Effector memory CD4-positive, alpha-beta T cell (primary cell): ENCODE measurements at places on chromosomes 1 and 21.

- no peak for DNase-seq
These were observed 19.5 kb upstream of the UQCRHL start for GRCh38 chr1:15826810-15827507.

GRCh38 chr21:27734146-27734545 lies 767.3 kb upstream of the ADAMTS5 start:
- no peak for DNase-seq

- DNase-seq, result no peak
These were observed 99.4 kb downstream of the SUSD4 start for GRCh38 chr1:223264529-223264928.

DNA sequence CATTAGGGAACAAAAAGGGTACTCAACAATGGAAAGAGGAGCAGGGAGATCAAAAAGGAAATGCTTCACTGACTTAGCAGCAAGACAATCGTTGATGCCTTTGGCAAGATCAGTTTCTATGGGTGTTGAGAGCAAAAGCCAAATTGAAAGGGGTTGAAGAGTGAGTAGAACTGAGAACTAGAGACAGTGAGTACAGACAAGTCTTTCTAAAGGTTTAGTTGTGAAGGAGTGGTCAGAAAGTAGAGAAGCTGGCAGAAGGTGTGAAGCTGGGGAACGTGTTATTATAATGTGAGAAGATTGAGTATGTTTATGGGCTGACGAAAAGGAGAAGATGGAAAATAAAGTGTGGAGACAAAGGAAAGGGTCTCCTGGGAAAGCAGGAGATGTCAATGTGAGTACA lies 221.2 kb upstream of the USP25 start:
- no peak for DNase-seq

- no peak for DNase-seq
These were observed 8.5 kb downstream of the TP53BP2 start for GRCh38 chr1:223837206-223837605.

- DNase-seq, result no peak
These were observed 11.4 kb upstream of the SPSB1 start for GRCh38 chr1:9281071-9281827.

GRCh38 chr21:14376854-14377253 lies 6.1 kb downstream of the HSPA13 start:
- DNase-seq, result no peak

DNA sequence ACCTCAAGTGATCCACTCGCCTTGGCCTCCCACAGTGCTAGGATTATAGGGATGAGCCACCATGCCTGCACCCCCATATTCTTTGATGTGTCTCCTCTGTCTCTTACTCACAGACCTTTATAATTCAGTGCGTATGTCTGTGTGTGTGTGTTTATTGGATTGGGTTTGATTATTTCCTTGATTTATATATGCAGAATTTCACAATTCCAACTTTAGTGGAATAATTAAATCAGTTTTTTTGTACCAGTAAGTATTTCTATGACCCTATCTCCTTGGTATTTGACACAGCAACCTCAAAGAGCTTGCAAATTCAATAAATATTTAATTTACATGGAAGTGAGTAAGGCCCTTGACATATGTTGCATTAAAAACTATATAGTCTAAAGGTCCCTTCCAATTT lies 333.9 kb upstream of the ADAMTS5 start:
- no peak for DNase-seq

- DNase-seq, result no peak
These were observed 25.6 kb downstream of the MATN1 start for GRCh38 chr1:30697571-30698376.

GRCh38 chr21:36347962-36348328 lies 27.9 kb downstream of the MORC3 start:
- DNase-seq, result no peak

GRCh38 chr1:206575894-206576737 lies 36.1 kb downstream of the EIF2D start:
- no peak for DNase-seq

DNA sequence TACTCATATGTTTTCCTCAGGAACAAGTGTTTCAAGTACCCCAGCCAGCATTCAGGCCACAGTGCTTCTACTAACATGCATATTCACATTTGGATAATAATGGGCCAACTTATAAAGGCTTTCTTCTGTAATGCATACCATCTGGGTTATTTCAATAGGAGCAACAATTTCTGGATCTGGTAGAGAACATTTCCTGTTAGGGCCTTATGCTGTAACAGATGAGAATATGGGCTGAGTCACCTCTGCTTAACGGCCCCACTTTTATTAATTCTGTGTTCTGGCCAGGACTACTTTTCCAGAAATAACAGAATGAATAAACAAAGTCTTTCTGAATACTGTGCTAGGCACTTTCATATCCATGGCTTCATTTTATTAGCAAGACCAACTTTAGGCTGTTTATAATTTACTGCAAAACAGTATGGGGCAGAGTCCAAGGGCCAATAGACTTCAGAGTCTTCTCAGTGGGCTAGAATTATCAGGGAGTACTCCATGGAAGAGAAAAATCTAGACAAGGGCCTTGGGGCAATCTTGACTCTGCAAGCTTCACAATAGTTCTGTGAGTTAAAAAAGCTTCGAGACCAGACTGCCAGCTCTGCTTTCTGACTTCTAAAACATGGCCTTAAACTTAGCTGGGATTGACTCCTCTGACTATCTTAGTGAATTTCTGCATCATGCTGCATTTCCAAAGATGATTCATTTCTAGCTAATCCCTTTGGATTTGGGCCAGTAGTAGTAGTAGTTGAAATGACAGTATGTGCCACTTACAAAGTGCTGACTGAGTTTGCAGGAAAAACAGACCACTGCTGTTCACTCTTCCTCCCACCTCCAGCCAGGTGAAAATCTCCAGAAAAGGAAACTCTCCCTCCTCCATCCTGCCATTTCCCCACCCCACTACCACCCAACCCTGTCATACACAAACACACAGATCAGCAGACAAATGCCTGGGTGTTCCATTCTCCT lies 8.2 kb upstream of the SSX2IP start:
- DNase-seq, result no peak

- no peak for DNase-seq
These were observed 83.5 kb downstream of the NDUFS5 start for GRCh38 chr1:39109644-39110043.

DNA sequence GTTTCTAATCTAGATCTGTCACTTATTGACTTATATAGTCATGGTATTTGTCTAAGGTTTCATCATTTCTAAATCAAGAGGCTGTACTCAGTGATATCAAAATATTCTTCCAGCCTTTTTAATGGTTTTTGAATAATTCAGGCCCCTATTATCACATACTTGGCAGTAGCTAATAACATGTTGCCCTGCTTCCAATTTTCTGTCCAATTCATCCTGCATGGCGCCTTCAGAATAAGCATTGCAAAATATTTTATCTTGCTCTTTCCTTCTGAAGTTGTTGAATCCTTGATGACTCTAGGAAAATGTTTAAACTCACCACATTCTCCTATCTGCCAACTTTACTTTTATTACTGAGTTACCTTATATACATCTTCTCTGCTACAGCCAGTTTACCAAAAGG lies 517.2 kb upstream of the B3GALT2 start:
- no peak for DNase-seq

- peak; percentile 70 for DNase-seq
These were observed 12.7 kb downstream of the TFF2 start for GRCh38 chr21:42337830-42338728.

DNA sequence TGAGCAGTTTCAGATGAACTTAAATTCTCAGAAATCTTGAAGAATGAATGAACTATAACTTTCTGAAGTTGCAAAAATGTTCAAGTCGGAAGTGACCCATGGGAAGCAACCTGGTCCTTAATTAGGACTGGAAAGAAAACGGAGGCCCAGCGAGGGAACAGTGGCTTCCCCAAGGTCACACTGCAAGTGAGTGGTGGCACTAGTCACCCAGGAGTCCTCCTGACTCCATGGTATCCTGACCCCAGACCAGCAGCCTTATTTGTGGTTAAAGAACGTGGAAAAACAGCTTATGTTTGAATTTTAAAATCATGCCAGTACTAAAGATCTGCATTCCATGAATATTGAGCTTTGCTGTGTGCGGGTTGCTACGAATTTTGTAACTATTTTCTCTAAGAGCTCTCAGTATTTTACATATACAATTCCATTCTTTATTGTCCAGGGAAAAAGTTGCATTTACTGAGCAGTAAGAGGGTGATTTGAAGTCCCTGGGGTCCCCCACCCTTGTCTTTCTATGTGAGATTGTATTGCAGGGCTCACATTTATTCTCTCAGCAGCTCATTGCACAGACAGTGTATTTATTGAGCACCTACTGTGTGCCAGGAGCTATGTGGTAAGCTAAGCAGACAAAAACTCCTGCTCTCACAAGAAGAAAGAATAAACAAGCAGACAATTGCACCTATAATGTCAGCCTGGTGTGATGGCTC lies 61.6 kb upstream of the ATP5PO start:
- no peak for DNase-seq

DNA sequence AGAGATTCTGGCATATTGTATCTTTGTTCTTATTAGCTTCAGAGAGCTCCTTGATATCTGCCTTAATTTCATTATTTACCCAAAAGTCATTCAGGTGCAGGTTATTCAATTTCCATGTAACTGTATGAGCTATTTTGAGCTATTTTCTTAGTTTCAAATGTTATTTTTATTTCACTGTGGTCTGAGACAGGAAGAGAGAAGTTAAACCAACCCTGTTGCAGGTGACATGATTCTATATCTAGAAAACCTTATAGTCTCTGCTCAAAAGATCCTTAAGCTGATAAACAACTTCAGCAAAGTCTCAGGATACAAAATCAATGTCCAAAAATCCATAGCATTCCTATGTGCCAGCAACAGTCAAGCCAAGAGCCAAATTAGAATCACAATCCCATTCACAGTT lies 1644.0 kb upstream of the B3GALT2 start:
- no peak for DNase-seq

GRCh38 chr1:96747565-96747964 lies 26.0 kb downstream of the PTBP2 start:
- no peak for DNase-seq

DNA sequence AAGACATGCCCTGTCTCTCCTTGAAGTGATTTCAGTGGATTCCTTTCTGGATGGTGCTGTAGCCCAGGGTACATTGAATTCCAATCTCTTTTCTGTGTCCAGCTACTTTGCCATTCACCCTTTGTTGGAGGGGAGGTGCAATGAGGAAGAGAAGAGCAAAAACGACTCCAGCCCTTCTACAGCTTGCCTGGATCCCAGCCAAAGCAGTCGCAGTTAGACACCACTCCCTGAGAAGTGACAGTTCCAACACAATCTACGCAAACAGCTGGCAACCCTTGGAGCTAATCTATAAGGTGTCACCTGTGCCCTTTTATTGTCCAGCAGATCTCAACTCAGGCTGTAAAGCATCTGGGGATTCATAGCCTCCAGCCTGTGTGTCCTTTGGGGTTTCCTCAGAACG lies 4.6 kb downstream of the CD244 start:
- no peak for DNase-seq

GRCh38 chr1:24841593-24841992 lies 88.5 kb downstream of the RUNX3 start:
- no peak for DNase-seq

DNA sequence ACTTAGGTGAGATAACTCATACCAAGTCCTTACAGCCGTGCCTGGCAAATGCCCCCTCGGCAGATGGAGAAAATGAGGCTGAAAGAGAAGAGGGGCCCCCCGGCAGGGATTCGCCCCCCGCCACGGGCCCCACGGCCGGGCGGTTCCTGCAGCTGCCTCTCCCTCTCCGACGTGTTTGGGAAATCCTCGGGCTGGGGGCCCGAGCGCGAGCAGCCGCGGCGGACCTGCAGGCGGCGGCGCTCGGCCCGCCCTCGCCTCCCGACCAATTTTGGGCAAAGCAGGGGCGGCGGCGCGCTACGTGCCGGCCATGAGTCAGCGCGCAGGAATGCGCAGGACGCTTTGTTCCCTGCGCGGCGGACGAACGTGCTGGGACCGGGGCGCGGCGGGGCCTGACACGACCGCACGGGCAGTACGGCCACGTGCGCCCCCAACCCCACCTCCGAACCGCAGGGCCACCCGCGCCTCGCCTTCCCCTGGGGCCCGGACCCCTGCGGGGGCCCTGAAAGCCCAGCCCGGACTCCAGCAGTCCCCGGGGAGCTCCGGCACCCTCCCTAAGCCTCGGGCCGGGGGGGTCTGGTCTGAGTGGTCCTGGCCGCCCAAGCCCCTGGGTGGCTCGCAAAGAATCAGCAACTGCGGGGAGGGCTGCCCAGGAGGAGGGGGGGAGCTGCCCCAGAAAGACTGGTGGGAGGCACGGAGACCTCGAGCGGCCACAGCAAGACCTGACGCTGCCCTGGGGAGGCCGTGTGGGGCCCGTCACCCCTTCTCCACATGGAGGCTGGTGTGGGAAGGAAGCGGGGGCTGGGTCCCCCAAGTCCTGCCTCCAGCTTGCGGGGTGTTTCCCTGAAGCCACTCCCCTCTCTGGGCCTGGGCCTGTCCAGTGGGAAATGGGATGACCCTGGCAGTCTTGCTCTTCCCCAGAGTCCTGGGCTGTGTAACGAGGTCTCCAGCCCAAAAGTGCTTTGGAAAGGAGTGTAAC lies 11.9 kb upstream of the EDN2 start:
- no peak for DNase-seq

DNA sequence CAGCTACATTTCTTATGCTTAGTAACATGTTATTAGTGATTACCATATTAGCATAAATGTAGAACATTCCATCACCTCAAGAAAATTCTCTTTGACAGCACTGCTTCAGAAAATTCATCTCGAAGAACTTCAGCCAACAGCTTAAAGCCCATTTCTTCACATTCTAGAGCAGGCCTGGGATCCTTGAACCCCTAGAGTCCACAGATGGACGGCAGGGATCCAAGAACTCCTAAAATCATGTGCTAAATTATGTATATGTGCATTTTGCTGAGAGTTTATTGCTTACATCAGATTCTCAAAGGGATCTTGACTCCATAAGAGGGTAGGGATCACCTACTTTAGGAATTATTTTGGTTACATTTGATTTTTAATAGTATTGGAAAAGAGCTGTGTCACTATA lies 76.2 kb upstream of the TEKT2 start:
- no peak for DNase-seq

DNA sequence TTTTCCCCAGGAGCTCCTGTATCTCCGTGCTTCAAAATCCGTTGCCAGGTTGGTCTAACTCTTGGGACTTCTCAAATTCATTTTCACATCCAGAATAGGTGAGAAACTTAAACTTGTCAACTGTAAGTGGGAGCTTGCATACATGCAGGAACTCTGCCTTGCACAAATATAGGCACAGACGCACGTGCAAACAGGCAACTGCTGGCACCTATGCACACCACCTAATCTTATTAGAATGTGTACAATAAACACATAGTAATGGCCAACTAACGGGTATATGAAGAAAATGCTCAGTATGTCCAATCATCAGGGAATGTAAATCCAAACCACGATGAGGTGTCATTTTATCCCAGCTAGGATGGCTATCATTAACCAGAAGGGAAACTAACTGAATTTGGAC lies 22.6 kb upstream of the FCGR2A start:
- no peak for DNase-seq

- peak; percentile 23 for DNase-seq
These were observed 629 bp downstream of the TAF5L start for GRCh38 chr1:229625071-229625914.

GRCh38 chr1:98700228-98700627 lies 38.7 kb downstream of the SNX7 start:
- DNase-seq, result no peak

- no peak for DNase-seq
These were observed 476.2 kb downstream of the CAMTA1 start for GRCh38 chr1:7261490-7261889.

- DNase-seq, result no peak
These were observed 41.9 kb upstream of the MCOLN3 start for GRCh38 chr1:85090225-85090624.
